Esophagus mucosa (tissue), 1 donor: ENCODE measurements at places on chromosomes 12 and 14.
A peak's percentile ranks its signal among the peaks of the same experiment; 100 is the strongest.

DNA sequence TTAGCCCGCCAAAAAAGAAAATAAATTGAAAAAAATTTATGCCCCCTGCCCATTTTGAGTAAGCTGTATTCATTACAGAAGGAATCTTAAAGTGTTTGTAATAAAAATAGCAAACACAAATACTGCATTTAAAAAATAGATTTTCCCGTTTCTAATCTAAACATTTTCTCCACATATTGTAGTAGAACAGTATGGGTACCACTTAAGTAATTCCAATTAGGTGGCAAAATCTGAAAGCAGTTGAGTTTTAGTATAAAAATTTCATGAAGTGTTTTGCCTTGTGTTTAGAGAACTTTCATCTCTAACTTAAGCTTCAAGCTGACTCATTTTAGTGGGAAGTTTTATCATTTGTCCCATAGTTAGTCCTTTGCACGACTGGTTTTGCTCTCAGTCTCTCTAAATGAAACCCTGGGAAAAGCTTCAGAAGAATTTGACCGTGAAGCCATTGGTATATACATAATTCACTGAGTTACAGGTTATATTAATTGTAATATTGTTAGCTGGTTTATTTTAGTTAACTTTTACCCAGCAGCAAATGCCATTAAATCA lies 214.6 kb downstream of the ERC1 start:
- no peak for ATAC-seq

GRCh38 chr14:75896341-75896740 lies 85.5 kb downstream of the TGFB3 start:
- no peak for ATAC-seq

DNA sequence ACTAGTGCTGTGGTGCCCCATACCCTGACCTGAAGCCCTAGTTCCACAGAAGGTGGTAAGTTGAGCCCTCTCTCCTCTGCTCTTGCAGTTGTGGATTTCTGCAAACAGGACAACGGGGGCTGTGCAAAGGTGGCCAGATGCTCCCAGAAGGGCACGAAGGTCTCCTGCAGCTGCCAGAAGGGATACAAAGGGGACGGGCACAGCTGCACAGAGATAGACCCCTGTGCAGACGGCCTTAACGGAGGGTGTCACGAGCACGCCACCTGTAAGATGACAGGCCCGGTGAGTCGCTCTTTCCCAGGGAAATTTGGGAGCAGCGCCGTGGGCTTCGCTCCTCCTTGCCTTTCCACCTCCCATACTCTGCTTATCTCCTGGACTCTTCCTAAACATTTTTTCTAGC lies 92.2 kb downstream of the NT5DC3 start:
- no peak for ATAC-seq

DNA sequence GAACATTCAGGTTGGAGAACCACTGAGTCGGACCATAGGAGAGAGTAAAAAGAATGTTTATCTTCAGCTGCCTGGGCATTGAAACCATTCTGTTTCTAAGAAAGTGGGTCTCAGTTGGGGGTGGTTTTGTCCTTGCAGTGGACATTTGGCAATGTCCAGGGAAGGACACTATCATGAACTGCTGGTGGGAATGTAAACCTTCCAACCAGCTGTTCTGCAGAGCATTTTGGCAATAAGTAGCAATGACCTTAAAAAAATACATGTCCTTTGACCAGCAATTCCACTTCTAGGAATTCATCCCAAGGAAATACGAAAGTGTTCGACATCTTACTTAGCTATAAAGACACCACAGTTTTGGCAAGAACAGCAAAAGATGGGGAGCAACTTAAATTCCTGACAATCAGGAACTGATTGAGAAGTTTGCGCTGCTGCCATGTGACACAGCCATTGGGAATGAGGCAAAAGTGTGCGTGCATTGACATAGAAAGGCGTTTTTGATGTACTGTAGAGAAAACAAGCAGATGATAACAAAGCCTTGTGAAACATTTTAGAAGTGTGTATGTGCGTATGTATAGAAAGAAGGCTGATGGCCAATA lies 82.9 kb upstream of the MAP1LC3B2 start:
- no peak for ATAC-seq

- no peak for ATAC-seq
Measured at GRCh38 chr14:94328196-94328595, 5.1 kb upstream of the SERPINA6 start.

GRCh38 chr12:64609536-64610078 lies 688 bp upstream of the RASSF3 start:
- ATAC-seq, result no peak

DNA sequence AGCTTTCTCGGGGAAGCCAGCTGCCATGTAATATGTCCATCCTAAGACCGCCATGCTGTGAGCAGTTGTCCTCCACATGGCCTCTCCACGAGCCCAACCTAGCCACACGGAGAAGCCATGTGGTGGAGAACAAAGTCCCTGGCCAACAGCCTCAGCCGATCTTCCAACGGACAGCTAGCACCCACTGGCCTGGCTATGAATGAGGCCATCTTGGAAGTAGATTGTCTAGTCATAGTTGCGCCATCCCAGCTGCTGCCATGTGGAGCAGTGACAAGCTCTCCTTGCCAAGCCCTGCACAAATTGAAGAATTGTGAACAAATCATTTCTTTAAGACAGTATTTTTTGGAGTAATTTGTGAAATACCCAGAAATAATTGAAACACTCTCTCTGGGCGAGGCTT lies 49.3 kb upstream of the USP44 start:
- ATAC-seq, result no peak

DNA sequence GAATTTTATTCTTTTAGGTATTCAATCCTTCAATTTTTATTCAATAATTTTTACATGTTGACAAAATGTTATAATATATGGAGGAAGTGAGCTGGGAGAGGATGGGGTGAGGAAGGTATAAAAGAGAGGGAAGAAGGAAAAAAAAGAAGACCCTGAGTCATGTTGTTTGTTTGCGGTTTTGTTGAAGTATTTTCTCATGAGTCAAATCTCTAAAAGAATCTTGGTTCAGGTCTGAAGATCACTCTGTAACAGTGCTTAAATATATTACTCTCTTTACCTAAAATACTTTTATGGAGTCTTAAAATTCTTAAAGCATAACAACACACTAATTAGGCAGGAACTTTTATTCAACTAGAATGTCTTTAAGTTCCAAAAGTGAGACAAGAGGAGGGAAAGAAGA lies 489.6 kb upstream of the GARIN6 start:
- ATAC-seq, result no peak

DNA sequence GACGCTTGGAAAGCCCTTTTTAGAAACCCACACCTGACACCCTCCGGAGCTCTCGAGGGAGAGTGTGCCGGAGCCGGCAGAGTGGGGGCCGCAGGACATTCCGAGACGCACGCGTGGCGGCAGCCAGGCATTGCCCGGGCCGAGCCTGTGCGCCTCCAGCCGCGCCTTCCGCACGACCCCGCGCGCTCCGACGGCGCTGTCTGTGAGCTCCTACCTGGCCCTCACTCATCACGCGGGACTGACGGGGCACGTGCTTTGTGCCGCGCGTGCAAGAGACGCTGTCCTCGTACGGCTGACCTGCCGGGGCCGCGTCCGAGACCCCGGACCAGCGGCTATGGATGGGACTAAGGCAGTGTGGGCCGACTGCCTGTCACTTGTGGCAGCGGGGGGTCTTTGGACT lies 5.2 kb downstream of the GALNT9 start:
- ATAC-seq, result no peak

GRCh38 chr14:26137161-26137560 lies 460.7 kb downstream of the NOVA1 start:
- no peak for ATAC-seq

DNA sequence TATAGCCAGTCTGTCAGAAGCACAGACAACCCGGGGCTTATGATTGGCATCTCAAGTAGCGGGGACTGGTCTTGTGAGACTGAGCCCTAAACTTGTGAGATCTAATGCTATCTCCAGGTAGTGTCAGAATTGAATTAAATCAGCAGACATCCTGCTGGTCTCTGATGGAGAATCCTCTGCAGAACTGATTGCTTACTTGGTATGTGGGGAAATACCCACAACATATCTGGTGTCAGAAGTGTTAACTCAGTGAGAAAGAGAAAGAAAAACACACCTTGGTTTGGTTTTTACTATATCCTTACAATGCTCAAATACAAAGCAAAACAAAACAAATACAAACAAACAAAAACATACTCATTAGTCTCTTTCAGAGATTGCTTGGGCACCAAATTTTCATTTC lies 10.0 kb downstream of the SEL1L start:
- no peak for ATAC-seq

DNA sequence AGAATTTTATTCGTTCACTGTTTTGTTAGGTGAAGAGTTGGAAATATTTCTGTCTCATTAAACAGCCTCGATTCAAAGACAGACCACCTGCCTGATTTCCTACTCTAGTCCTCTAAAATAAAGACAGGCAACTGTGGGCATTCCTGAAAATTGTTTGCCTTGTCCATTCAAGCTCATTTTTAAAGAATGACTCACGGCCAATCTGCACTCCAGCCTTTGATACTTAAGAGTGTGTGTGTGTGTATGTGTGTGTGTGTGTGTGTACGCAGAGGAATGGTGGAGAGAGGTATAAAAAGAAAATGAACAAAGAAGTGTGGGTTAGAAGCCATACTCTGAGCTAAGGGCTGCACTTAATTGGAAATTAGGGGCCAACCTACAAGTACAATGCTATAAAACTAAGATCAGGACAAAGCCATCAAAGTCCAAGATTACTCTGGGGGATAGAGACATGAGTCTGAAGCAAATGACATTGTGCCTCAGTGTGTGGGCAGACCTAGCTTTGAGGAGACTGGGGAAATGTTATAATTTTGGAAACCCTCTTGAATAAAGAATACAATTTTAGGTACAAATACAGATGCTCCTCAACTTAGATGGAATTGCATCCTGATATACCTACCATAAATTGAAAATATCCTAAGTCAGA lies 45.6 kb upstream of the SOCS2 start:
- ATAC-seq, result no peak

DNA sequence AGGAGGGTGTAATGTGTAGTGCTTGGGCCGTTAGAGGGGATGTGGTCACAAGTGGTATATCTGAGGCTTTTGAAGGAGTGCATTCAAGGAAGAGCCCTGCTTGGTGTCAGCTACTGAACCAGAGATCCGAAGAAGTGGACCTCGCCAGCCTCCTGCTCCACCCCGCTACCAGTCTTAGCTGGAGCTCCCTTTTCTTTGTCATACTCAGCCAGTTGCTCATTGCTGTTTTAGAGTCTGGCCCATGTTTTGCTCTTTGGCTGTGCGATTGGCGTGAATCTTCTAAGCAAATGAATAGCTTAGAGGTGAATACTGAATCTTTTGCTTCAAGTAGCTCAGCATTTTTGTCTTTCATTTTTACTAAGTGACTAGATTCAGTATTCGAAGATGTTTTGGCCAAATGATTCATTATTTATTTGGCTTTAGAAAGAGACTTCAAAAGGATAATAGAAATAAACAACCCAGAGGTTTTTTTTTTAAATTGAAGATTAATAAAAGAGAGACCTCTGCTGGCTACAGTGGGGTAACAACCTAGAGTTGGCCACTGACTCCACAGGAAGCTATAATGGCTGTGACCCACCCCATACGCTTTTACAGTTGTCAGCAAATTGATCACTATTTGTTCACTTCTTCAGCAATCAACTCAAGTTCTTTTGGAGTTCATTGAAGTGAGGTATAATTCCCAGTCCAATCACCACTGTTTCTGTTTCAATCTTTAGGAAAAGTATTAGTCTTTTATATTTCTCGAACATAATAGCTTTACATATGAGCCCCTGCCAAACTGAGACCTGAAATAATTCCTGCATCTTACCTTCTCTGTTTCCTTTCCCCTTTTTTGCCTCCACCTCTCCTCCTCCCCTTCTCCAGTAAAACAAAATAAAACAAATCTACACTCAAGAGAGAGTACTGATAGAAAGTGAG lies 19.9 kb downstream of the CDKN1B start:
- ATAC-seq, result peak; percentile 74

GRCh38 chr12:130053651-130054069 lies 108.6 kb upstream of the FZD10 start:
- peak; percentile 52 for ATAC-seq

- ATAC-seq, result peak; percentile 84
Measured at GRCh38 chr12:27331291-27331926, 1.2 kb upstream of the BMAL2 start.

DNA sequence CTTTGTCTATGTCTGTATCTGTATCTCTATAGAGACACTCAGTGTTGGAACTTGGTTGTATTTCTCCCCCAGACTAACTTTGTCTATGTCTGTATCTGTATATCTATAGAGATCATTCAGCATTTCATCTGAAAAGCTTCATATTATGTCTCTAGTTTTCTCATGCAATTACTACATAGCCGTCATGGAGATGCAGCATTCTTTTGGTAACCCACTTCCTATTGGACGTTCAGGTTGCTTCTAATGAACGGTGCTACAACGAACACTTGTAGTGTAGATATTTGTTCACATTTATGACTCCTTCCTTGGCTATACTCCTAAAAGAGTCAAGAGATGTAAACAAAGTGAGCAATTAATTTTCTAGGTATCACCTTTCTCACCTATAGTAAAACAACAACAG lies 81.5 kb upstream of the KCNA1 start:
- ATAC-seq, result no peak

GRCh38 chr12:120711411-120711810 lies 1.2 kb downstream of the UNC119B start:
- peak; percentile 17 for ATAC-seq

DNA sequence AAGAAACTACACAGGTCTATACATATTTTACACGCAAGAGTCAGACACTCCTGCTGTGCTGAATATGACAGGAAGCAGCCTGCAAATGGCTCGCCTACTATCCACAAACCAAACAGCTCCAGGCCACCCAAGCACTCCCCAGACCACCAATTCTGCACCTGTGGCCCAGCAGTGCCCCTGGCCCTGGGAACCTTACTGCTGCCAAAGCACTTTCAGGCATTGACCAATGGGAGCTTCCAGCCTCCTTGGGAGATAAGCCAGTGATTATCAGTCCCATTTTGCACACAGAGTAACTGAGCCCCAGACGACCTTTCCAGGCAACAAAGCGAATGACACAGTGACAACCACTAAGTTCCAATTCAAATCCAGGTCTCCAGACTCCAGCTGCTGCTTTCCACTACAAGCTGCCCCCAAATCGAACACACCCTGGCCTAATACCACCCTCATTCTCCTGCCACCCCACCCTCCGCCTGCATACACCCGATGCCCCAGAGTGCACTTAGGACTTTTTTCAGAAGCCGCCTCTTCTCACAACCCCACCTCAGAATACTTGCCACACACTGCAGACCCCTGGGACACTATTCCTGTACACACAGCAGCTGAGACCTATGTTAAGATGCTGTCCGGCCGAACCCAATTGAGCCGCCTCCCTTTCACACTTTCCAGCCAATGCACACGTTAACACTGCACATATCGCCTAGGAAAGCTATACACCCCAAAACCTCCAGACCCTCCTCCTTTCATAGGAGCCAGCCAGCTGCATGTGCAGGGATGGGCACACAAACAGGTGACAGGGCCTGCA lies 126.1 kb upstream of the PRMT8 start:
- ATAC-seq, result no peak

- no peak for ATAC-seq
Measured at GRCh38 chr12:86730233-86730632, 474.0 kb upstream of the MGAT4C start.

- peak; percentile 45 for ATAC-seq
Measured at GRCh38 chr14:68553311-68553710, 239.6 kb downstream of the ZFP36L1 start.
